ENCODE measurements at places on chromosomes 5 and 9.
A peak's percentile ranks its signal among the peaks of the same experiment; 100 is the strongest.

DNA sequence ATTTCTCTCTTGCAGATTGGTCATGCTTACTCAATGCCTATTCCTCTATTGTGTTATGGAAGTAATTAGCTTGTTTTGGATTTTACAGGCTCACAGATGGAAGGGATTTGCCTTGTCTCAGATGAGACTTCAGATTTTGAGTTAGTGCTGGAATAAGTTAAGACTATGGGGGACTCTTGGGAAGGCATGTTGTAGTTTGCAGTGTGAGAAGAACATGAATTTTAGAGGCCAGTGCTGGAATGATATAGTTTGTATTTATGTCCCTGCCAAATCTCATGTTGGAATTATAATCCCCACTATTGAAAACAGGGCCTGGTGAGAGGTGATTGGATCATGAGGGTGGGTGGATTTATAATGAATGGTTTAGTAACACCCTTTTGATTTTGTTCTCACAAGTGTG lies 6.1 kb upstream of the TUSC1 start:
- DNase-seq = no peak

GRCh38 chr9:103203172-103203571 lies 208.0 kb downstream of the CYLC2 start:
- no peak for DNase-seq

- no peak for DNase-seq
These were observed 203.8 kb upstream of the DAP start for GRCh38 chr5:10964806-10965205.

- no peak for DNase-seq
These were observed 1269.2 kb downstream of the EFNA5 start for GRCh38 chr5:106401561-106401960.

- DNase-seq = no peak
These were observed 59.8 kb downstream of the FOXD1 start for GRCh38 chr5:73388740-73389139.

GRCh38 chr5:55438998-55439397 lies 95.8 kb downstream of the PLPP1 start:
- peak; percentile 88 for DNase-seq

GRCh38 chr9:105971986-105972385 lies 277.6 kb downstream of the TMEM38B start:
- no peak for DNase-seq

DNA sequence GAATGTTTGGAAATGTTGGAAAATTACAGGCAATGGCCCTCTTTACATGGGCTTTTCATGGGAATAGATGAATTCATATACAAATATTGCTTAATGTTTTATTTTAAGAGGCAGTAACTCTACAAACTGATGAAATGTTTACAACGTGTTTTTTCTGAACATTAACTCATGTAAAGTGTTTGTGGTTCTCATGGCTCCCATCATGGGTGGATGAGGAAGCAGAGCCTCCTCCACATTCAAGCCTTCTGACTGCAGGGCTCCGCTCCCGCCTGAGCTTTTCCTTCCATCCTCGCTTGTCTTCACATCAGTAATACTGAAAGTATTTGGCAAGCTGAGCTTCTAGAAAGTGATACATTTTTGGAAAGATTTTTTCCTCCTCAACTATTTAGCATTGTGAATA lies 204.2 kb downstream of the ARHGAP26 start:
- DNase-seq = no peak

DNA sequence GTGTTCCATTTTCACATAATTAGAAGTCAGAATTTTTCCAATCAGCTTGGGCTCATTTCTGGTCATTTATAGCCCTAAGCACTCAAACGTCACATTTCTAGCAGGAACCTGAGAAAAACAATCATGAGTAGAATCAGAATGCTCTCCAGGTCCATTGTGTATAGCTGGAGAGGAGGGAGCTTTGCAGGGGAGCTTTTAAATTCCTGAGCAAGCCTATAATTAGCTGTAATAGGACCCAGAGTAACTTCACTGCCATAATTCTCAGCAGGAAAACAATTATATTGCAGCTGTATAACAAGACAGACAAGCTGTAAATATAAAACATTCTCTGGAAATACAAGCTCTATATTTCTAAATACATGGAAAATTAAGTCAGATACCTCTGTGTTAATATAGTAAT lies 637.6 kb upstream of the SGCD start:
- no peak for DNase-seq

DNA sequence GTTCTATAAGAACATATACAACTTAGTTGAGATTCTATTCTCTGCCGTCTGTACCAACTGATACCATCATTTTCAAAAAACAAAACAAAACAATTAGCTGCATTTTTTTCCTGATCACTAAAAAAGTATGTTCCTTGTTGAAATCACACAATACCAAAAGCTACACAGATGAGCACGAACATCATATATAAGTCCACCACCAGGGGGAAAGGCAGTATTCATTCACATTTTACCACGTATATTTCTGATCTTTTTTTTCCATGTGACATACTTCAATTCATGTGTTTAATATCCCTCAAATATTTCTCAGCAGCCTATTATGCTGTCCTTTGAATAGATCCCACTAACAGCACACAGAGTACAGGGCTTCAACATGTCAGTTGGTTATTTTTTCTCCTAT lies 40.6 kb downstream of the IRX2 start:
- DNase-seq = no peak

GRCh38 chr5:140011297-140011802 lies 31.7 kb downstream of the NRG2 start:
- DNase-seq = no peak

- no peak for DNase-seq
These were observed 179.1 kb downstream of the MUSK start for GRCh38 chr9:110847671-110848070.

GRCh38 chr9:99832558-99832864 lies 10.8 kb downstream of the NR4A3 start:
- DNase-seq = no peak

GRCh38 chr9:113580954-113581311 lies 117.4 kb downstream of the RGS3 start:
- DNase-seq = no peak

DNA sequence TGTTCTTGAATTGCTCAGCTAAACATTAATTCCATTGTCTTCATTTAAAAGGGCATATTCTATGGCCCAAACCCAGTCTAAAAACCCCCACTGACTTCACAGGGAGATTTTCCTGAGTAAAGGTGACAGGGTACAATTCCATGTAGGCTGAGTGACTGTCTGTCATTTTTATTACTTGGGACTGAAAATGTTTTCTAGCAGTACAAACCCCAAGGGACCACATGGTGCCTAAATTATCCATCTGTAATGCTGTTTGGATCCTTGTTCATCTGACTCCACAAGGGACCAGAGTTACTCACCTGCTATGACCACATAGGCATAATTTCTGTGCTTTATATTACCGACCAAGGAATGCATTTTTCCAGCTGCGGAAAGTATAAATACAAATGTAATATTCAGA lies 349.1 kb downstream of the ZNF608 start:
- DNase-seq = no peak

DNA sequence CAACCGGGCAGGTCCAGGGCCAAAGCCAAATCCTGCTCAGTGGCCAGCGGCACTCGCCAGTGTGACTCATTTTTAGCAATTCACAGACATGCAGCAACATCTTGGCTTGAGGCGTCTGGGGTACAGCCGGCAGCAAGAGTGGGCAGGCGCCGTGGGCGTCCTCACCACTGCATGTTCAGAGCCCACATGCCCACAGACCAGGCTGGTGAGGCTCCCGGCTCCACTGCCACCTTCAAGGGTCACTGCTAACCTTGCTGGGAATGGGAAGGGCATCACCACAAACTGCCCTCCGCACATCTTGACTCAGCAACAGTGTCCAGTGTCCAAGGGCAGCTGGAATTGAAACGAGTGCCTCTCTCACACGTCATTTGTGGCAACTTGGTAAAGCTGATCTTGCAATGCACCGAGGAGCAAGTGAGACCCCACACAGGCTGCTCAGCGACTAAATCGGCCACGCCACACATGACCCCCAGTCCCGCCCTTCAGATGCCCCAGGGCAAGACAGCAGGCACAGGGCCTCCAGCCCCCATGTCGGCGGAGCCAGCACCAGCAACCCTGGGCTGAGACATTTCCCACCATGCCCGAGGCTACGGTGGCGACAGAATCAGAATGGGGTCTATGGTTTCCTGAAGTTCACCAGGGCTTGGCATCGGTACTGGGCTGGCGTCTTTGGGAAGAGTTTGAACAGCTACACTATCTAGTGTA lies 140.3 kb downstream of the ROR2 start:
- DNase-seq = peak; percentile 6

GRCh38 chr5:77751328-77752023 lies 24.7 kb downstream of the TBCA start:
- DNase-seq = no peak

- DNase-seq = peak; percentile 94
These were observed at the start of gene SH3RF2 for GRCh38 chr5:145936401-145937131. TSS of gene SH3RF2 (plus strand) at chr5:145936578. CDS start at chr5:145937929, 1,351 bp downstream.

DNA sequence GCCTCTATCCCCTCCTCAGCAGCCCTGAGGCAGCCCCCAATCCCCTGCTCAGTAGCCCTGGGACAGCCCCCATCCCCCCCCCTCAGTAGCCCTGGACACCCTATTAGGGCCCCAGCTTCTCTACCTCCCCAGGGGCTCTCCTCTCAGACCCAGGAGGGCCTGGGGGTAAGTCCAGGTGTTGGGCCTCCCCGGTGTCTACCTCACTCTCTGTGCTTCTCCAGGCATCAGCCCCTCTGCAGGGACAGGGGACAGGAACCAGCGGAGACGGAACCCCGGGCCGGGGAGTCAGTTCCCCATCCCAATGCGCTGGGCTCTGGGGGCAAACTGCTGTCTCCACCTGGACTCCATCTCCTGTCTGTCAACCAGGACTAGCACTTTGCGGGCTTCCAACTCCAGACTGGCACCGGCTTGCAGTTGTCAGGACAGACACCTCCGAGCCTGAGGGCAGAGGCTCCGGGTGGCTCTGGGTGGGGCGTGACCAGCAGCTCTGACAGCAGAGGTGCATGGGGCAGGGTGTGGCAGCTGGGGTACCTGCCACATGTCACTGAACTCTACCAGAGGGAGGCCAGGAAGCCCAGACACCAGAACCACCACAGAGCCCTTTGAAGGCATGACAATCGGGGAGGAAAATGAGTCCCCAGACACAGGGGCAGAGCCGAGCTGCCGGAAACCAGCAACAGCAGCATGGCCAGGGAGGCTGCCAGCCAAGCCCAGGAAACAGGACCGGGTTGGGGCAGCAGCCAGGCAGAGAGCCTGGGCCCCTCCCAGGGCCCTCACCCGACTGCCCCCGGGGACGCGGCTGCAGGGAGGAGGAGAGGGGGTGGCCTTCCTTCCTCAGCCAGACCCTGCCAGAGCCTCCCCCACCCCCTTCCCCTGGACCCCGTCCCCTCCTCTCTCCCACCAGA lies 17.7 kb upstream of the UBAC1 start:
- no peak for DNase-seq

- no peak for DNase-seq
These were observed 517.3 kb upstream of the RORB start for GRCh38 chr9:73979894-73980264.

- DNase-seq = no peak
These were observed 63.5 kb upstream of the GARNL3 start for GRCh38 chr9:127201071-127201541.

GRCh38 chr5:160297004-160297403 lies 15.4 kb downstream of the CCNJL start:
- no peak for DNase-seq

DNA sequence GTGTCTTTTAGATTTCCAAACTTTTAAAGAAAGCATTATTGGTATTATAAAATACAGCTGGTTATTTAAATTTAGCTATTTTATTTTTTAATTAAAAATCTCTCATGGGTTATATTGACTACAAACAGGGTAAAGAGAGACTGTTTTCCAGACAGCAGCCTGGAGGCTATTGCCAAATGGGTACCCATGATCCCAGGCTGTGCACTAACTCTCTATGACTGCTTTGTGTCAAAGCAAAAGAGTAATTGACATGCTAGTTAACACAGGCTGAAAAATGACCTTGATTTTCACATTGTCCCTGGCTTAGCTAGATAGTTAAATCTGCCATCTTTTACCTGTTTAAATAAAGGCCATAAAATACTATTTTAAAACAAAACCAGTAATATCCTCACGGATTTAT lies 589.7 kb downstream of the ANXA1 start:
- DNase-seq = no peak

DNA sequence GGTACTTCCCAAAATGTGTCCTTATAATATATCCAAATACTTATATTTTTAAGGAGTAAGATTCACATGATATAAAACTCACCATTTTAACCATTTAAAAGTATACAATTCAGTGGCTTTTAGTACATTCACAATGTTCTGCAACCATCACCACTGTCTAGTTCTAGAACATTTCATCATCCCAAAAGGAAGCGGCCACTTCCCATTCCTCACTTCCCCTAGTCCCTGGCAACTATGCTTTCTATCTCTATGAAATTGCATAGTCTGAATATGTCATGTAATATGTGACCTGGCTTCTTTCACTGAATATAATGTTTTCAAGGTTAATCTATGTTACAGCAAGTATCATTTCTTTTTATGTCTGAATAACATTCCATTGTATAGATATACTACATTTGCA lies 615.1 kb upstream of the SGCD start:
- DNase-seq = no peak

DNA sequence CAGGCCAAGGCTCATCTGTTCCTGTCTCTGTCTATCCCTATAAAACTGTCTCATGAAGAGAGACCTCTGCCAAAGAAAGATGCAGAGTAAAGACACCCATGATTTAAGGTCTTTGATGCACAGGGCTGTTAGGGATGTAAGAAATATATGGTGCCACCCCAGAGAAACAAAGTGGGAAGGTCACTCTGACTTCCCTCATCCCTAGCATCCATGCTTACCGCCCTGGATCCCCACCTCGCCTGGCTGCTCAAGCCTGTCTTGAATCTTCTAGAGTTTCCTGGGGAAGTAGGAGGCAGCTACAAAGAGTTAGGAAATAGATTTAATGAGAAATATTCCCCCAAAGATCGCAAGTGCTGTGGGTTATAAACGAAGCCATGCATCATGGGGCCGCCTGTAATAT lies 349.2 kb downstream of the SLIT3 start:
- no peak for DNase-seq

- DNase-seq = no peak
These were observed 51.7 kb upstream of the CAMK4 start for GRCh38 chr5:111172504-111172903.

- DNase-seq = no peak
These were observed 6.3 kb upstream of the TDRD7 start for GRCh38 chr9:97405551-97405950.

DNA sequence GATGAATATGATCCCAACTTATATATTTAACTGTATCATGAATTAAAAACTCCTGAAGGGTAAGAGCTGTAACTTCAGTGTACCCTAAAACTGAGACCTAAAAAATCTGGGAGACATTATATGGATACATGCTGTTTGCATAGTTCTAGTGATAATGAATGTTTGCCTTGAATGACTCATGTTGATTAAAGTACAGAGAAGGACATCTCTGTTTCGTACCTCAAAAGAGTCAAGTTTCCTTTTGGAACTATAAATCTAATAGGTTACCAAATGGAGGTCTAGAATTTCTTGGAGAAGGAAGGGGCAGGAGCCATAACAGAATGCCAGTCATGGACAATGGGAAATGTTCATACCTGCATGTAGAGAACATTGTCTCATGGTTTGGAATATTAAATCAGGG lies 168.1 kb downstream of the SNCAIP start:
- DNase-seq = no peak
